Eye (tissue), 1 donor: ENCODE measurements at places on chromosomes 11 and 22.
A peak's percentile ranks its signal among the peaks of the same experiment; 100 is the strongest.

- DNase-seq, result peak; percentile 91
Observed at GRCh38 chr11:131275580-131275979, 94.8 kb upstream of the NTM start.

GRCh38 chr22:30978304-30978962, 9.4 kb downstream of the TUG1 start:
- DNase-seq, result no peak

DNA sequence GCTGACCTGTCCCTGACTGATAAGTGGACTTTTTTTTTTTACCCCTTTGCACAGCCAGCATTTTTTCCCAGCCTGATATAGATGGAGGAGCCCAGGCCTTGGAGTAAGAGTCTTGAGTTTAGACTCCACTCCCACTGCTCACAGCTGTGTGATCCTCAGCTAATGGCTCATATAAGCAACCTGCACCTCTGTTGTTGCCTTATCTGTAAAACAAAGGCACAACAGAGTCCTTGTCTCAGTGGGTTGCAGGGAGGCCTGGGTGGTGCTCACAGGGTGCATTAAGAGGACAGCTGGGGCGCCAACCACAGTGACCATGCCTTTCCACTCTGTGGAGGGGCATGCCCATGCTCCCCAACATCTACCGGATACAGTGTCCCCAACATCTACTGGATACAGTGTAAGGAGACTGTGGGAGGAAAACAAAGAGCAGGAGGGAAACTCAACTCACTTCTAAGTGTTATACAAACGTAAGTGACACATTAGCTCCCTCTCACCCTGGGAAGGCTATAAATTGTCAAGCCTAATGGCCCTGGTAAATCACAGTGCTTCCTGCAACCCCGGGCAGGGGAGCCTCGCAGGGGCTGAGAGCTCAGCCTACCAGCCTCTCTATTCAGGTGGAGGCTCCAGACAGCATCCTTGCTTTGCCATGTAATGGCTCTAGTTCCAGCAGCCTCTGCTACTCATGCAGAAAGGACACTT, 109.5 kb downstream of the TENM4 start:
- DNase-seq, result peak; percentile 48

- DNase-seq, result no peak
Observed at GRCh38 chr11:35101223-35101622, 37.7 kb upstream of the CD44 start.

GRCh38 chr22:27617214-27617881, 184.2 kb downstream of the MN1 start:
- no peak for DNase-seq

DNA sequence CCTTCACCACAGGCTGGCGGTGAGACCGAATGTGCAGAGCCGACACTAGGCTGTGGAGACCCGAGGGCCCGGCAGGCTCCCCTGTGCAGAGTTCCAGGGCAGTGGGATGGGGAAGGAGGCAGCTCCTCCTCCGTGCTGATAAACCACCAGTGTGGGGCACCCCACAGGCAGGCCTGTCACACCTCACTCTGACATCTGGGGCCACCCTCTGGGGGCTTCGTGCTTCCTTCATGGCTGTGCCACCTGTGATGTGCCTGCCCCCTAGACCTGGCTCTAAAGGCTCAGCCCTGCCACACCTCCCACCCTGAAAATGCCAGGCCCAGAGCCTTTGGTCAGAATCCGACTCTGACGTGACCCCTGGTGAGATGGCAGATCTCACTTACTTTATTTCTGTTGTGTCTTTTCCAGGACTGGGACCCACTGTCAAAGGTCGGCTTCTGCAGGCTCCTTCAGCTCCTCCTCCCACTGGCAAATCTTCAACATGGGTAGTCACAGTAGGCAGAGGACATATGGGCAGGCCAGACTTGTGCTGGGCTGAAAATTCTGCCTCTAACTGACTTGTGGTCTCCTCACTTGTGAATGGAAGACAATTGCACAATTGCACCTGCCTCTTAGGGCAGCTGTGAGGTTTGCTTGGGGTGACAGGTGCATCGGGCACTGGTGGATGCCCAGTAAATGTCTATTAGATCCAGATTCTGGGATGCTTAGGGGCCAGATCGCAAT, 46.2 kb upstream of the TSKU start:
- no peak for DNase-seq

- DNase-seq, result no peak
Observed at GRCh38 chr22:19478045-19478900, 720 bp downstream of the UFD1 start.

DNA sequence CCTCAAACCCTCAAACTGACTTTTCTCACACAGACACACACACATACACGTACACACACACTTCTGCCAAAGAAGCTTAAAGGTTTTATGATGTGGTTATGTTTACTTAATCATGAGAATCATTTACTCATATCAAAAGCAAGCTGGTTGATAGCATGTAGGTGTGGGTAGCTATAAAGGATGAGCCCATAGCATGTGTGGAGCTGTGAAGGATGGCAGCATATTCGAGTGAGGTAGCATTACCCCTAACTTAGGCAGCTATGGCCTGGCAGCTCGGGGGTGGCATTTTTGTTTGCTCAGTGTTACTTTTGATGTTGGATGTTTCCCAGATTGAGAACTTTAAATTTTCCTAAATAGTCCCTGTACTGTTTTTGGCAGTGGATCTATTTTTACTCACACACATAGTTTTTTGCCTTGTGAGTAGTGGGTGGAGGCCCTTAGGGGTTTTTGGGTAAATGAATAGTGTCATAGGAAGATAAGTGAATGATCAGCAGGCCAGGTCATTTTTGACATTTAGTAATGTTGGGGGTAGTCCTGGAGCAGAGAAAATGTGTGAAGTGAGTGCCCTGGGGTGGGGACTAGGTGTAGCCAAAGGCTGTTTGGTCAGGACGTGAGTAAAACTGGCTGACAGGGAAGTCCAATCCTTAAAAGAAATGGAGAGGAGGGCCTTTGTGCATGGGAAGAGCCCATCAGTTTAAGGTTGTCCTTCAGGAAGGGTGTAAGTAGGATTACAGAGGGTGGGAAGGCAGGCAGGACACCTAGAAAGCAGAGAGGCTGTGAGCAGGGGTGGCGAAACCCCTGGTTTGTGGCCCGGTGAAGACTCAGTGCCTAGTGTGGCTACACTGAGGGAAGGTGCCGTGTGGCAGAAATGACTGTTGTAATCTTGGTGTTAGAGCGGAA, 7.1 kb downstream of the YWHAH start:
- DNase-seq, result no peak

DNA sequence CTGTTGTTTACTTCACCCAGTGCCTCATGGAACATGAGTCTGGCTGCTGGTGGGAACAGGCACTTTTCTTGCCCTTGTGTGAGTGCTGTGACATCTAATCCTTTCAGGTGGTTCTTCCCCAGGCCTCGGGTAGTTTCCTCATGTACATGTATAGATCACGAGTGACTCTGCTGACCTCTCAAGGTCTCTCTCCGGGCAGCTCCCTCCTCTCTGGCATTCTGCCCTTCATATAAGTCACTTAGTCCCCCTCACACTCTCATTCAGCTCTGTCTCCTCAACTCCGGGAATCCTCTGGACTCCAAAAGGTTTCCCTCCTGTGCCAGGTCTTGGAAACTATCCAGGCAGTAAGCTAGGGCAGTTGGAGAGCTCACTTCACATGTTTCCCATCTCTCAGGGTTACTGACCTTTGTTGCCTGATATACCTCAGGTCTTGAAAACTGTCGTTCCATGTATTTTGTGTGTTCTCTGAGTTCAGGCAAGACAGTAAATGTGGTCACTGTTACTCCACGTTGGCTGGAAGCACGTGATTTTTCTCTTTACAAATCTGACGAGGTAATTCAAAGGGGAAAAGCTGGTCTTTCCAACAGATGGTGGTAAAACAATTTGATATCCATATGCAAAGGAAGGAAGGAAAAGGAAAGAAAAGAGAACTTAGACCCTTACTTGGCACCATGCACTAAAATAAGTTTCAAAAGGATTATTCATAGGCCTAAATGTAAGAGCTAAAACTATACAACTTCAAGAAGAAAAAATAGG, 40.5 kb upstream of the PITPNB start:
- DNase-seq, result no peak

DNA sequence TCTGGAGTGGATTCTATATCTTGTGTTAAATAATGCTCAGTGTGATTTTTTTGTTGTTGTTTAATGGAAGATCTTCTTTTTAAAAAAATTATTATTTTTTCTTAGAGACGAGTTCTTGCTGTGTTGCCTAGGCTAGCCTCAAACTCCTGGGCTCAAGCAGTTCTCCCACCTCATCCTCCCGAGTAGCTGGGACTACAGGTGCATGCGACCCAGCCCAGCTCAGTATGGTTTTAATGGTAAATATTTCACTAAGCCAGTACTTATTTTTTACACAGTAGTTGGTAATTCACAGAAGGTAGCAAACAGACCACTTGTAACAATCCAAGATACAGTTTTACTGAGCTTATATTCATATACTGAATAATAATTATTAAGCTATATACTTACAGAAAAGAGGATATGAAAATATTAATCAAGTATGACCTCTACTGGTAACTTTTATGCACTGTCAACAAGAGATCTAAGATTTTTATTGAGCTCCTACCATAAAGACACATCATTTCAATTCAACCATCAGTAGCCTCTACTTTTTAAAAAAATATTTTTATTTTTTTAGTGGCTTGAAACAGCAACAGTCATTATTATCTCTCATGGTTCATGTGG, 6.1 kb upstream of the CD59 start:
- DNase-seq, result peak; percentile 34

GRCh38 chr11:94739331-94739730, 28.8 kb upstream of the AMOTL1 start:
- DNase-seq, result peak; percentile 45

DNA sequence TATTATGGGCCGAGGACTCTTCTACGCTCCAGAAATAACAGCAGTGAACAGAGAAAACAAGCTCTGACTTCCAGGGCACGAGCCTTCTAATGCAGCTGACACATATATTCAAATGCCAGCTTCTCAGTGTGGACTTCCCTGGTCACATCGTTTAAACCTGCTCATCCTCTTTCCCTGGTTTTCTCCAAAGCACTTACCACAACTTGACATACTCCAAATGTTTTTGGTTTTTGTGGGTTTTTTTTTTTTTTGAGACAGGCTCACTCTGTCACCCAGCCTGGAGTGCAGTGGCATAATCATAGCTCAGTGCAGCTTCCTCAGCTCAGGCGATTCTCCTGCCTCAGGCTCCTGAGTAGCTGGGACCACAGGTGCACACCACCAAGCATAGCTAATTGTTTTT, 105.5 kb downstream of the MICAL3 start:
- DNase-seq, result no peak

GRCh38 chr11:12200279-12200990, 90.0 kb downstream of the MICAL2 start:
- peak; percentile 60 for DNase-seq

DNA sequence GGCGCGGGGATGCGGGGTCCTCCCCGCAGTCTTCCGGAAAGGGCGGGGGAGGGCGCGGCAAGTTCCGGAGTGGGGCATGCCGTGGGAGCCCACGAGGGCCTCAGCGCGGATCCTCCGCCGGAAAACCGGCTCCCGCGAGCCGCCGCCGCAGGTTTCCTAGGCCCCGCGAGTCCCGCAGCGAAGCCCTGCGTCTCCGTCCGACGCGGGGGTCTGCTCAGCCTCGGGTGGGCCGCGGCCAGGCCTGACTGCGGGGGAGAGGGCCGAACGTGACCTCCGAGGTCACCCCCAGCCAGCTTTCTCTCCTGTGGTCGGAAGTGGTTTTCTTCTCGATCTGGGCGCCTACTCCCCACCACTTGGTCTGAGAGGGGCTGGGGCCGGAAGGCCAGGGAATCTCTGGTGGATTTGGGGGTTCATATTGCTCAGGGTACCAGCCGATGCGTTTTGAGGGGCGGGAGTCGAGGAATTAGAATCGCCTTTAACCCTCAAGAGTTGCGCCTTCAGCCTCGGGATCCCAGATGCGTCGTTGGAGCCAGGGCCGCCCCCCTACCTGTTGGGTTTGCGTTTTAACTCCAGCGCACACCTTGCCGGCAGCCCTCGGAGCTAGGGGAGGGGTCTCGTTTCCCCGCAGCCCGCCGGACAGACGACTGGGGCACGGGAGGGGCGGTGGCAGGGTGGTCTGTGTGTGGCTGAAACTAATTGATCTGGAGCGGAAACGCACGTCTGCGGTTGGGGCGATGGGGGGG, 3.6 kb upstream of the CCND1 start:
- DNase-seq, result peak; percentile 63

GRCh38 chr11:34267417-34267816, 90.4 kb downstream of the ABTB2 start:
- DNase-seq, result no peak

DNA sequence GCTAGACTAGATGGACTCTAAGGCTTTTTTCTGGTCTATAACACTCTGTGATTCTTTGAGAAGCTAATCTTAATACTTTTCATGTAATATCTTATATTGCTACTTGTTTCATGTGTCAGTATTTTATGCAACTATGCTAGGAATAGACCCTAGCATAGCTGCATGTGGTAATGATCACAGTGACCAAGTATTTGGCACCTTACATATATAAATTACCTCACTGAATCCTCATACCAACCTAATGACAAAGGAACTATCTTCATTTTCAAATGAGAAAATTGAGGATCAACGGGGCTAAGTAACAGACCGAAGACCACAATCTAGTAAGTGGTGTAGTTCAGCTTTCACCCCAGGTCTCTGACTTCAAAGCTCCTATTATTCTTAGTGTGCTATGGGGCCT, 327.3 kb upstream of the PITPNB start:
- no peak for DNase-seq

GRCh38 chr11:14522801-14523200, 2.6 kb upstream of the PSMA1 start:
- no peak for DNase-seq

GRCh38 chr22:26648011-26648497, 9.3 kb upstream of the MIAT start:
- DNase-seq, result peak; percentile 93

GRCh38 chr11:74437441-74438042, 29.8 kb downstream of the KCNE3 start:
- DNase-seq, result no peak

- no peak for DNase-seq
Observed at GRCh38 chr22:45966320-45966894, 10.6 kb downstream of the WNT7B start.

- peak; percentile 78 for DNase-seq
Observed at GRCh38 chr11:76206327-76207081, at the start of gene WNT11. TSS of gene WNT11 (minus strand) at chr11:76206502. CDS start at chr11:76206407, 95 bp downstream.

- no peak for DNase-seq
Observed at GRCh38 chr11:64545619-64546018, 45.4 kb upstream of the SLC22A12 start.

DNA sequence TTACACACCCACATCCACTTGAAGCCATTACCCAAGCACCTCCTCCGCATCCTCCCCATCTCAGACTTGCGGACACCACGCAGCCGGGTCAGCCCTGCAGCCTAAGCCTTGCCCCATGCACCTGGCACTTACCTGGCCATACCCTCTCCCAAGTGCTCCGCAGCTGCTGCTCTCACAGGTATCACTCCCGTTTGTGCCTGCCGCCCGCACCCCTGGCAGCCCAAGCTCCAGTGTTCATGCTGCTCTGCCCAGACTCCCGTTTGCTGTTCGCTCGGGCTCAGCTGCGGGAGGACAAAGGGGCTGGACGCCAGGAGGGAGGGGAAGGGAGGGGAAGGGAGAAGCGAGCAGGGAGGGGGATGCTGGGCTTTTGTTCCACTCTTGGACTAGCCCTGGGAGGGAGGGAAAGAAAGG, at the start of gene KLHL35:
Gene KLHL35 (minus strand): TSS at position 293 of the 411 bp plus-strand sequence. CDS start 2,574 bp downstream, outside the sequence.
- peak; percentile 86 for DNase-seq

- no peak for DNase-seq
Observed at GRCh38 chr11:2566223-2567025, 121.6 kb downstream of the KCNQ1 start.
